AG09309 (cell line): ENCODE measurements at places on chromosomes 7 and 10.

DNA sequence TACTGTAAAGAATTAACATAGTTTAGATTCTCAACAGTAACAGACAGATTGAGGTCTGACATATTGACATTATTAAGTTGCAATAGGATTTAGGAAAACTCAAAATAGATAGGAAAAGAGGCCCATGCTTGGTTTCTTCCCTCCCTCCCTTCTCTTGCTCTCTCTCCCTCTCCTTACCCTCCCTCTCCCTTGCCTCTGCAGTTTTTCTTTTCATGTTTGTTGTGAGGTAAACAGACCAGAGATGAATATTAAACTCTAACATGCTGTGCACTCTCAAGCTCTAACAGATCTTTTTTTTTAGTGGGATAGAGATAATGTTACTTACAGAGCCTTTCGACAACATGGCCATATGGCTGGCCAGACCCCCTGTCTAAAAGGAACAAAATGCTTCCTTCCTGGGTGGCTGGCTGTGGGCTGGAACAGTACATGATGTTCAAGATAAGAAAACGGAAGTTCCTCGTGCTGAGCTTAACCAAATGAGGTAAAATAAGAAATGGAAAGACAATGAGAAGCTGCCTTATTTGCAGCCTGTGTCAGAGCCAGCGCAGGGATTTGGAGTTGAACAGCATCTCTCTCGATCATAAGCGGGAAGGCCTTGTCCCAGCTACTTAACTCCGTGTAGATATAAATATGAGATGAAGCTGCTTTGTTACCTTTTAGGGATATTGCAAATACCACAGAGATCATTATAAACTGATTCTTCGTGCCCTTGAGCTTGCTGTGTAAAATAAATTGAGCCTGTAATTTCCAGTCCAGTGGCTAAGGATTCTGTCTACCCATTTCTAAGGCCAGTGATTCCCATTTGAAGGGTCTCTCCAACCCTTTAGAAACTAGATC lies 391.9 kb upstream of the NPVF start:
- DNase-seq, result no peak

DNA sequence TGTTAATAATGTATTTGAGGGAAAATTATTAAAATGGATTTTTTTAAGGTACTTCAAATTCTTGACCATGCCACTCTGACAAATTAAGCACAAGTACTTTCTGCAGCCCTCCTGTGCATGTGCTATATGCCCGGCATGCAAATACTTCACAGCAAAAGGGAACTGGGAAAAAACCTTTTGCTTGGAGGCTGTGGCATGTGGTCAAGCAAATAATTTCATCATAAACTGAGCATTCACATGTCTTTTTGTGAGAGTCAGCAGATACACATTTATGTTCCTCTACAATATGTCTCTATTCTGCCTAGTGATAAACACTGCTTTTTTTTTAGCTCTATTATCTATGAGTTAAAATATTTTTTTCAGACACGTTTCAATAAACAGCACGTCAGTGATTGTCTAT lies 53.7 kb upstream of the SEMA3A start:
- no peak for DNase-seq

- no peak for DNase-seq
Measured at GRCh38 chr10:16989826-16990293, 139.8 kb downstream of the CUBN start.

GRCh38 chr7:156589808-156590207 lies 50.8 kb upstream of the RNF32 start:
- no peak for DNase-seq

DNA sequence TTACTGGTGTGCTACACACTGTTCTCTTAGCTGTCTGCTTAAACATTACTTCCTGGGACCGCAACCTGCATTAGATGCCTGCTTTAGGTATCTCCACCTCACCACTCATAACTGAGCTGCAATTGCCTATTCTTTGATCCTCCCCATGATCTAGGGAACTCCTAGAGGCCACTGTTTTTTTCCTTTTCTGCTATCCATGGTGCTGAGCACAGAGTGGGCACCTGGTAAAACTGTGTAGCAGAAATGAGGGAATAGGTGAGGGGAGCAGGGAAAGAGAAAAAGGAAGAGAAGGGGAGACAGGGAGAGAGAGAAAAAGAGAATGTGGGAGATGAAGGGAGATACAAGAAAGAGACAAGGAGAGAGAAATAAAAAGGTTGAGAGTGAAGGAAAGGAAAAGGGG lies 434.9 kb downstream of the ADRA2A start:
- DNase-seq, result no peak

- no peak for DNase-seq
Measured at GRCh38 chr7:39228946-39229345, 251.2 kb downstream of the POU6F2 start.

GRCh38 chr7:55050281-55050680 lies 31.5 kb downstream of the EGFR start:
- DNase-seq, result no peak

DNA sequence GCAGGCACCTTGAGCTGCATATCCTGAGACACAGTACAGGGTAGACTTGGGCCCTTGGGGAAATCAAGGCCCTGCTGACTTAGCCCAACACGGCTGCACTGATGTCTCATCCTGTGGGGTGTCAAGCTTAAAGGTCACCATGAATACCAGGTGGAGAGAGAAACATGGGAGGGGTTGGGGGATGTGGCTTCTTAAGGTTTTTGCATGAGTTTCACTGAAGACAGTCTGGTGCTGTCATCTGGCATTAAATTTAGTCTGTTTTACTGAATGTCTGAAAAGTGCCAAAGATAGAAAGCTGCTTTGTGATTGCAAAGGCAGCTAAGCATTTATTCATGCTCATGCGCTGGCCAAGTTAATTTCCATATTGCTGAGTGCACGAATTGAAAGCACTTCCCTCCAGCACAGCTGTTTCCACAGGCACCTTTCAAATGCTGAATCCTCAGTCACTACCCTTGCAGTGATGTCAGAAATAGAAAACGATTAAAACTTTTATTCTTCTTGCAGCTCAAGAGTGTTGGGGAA lies 102.1 kb downstream of the OSBPL3 start:
- DNase-seq, result no peak

DNA sequence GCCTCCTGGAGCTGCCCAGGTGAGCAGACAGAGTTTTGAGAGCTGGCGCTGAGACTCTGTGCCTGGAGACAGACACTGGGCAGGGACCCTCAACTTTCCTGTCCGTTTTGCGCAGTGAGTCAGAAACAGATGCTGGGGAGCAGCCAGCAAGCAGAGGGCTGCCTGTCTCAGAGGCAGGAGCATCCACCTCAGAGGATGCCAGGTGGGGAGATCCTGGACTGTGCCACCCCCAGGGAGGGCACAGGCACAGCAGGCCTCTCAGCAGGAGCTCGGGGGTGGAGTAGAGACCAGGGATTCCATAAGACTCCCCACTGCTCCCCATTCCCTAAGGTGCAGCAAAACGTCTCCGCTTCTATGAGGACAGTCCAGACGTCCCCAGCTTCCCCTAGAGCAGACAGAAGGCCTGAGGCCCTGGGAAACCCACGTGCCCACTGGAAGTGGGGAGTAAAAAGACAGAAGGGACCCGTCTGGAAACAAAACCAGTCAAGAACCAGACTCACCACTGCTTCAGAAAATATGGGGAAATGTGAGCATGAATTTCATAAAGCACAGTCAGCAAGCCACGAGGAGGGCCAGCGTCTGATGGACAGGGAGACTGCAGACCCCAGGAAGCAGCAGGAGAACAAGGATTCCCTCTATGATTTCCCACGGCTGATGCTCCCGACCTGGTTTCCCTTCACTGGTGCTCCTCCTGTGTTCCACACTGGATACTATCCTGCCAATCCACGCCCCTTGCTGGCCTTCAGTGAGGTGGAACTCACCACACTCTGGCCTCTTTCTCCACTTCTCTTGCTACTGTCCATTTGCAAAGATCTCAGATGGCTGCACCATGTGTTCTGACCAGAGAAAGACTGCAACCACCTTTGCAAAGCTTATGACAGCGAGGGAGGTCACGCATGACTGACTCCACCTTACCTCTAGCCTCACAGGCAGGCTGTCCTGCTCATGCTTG lies 151.3 kb upstream of the FAM20C start:
- no peak for DNase-seq

DNA sequence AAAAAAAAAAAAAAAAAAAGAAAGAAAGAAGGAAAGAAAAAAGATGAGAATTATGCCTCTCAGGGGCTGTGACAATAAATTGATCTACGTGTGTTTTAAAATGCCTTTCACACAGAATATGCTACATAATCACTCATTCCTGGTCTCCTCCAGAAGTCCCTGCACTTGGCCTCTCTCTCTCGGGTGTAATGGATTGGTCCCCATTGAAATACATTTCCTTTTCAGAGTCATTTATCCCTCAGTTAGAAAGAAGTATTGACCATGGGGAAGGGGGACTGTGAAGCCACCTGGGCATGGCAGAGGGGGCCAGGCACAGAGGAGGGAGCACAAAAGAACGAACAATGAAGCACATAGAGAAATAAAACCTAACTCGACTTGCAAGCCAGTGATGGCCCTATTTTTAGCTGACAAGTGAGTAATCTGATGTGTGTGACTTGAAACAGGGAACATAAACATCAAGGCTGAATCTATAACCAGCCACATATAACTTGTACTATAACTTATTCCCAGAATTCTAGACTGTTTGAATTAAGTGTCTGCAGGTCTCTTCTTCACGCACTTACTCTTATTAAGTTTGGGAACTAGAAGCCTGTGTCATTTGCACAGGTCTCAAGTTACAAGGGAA lies 490.8 kb downstream of the KCNMA1 start:
- DNase-seq, result no peak

DNA sequence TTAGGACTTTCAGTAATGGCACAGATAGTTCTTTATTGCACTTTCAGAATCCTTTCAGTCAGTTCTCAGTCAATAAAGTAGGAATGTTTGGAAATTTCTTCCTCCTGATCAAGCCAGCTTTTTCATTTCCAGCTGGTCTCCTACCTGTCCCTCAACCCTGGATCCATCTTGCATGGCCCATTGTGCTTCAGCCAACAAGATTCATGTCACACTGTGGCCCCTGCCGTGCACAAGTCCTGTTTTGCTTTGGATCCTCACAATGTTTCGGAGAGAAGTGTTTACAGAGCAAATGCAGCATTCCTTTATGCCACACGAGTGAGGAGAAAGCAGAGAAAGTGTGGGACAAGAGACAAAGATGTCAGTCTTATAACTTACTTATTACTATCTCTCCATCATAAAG lies 1694.7 kb upstream of the LRRTM3 start:
- no peak for DNase-seq

DNA sequence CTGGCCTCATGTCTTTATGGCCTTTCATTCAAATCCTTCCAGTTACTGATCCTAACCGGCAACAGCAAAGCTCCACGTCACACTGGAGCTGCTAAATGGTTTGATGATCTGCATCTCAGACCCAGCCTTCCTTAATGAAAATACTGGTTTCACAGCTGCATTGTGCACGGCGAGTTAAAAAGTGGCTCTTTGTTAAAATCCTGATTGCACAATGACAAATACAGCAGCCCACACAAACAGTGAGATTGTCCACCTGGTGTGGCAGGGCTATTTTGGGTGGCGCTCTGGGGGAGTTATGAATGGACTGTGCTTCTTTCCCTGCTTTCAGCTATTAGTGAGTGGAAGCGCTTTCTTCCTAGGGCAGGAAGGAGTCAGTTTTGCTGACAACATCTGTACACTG lies 63.4 kb upstream of the C1QL3 start:
- no peak for DNase-seq

GRCh38 chr10:79189853-79190435 lies 121.2 kb downstream of the ZMIZ1 start:
- DNase-seq, result no peak

DNA sequence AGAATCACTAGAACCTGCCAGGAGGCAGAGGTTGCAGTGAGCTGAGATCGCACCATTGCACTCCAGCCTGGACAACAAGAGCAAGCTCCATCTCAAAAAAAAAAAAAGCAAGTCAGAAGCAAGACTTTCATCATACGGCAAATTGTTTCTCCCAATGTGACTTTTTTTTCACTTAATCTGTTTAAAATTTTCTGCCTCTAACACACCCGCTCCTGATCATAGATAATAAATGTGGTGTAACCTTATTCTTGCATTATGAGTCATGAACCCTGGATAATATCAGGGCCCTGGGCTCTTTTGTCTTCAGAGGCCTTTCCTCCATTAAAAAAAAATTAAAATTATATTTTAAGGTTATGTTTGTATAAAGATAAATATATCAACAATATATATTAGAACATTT lies 111.4 kb upstream of the JCAD start:
- peak; percentile 64 for DNase-seq

DNA sequence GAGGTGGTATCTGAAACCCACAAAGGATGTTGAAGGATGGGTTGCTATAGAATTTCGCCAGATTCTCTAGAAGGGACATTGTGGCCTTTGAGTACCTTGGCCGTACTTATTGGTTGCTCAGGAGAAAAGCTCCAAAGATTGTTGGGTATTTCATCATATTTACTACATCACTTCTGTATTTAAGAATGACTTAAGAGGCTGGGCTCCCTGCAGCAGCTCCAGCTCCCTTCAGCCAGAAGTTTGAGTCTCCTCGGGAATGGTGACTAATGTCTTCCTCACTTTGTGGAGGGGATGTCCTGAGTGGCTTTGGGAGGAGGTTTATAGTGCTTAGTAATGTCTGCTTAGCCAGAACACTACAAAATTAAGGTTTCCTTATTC lies 18.1 kb downstream of the MINDY4 start:
- peak; percentile 67 for DNase-seq

- no peak for DNase-seq
Measured at GRCh38 chr10:101065481-101066145, 3.8 kb downstream of the KAZALD1 start.

DNA sequence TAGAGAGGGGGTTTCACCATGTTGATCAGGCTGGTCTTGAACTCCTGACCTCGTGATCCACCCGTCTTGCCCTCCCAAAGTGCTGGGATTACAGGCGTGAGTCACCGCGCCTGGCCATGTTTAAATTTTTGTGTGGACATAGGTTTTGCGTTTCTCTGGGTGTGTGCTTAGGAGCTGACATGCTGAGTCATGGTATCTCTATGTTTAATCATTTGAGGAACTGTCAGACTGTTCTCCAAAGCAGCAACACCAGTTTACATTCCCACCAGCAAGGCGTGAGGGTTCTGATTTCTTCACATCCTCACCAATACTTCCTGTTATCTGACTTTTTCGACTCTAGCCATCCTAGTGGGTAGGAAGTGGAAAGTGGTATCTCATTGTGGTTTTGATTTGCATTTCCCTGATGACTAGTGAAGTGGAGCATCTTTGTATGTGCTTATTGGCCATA lies 153.7 kb downstream of the DNAJB6 start:
- no peak for DNase-seq

GRCh38 chr10:75417522-75417927 lies 13.9 kb upstream of the LRMDA start:
- no peak for DNase-seq
